ENCODE measurements at places on chromosomes 1 and 21.

GRCh38 chr21:29271927-29272333, 26.8 kb upstream of the BACH1 start:
- no peak for DNase-seq

GRCh38 chr1:202130297-202130721, 7.6 kb downstream of the GPR37L1 start:
- no peak for DNase-seq

DNA sequence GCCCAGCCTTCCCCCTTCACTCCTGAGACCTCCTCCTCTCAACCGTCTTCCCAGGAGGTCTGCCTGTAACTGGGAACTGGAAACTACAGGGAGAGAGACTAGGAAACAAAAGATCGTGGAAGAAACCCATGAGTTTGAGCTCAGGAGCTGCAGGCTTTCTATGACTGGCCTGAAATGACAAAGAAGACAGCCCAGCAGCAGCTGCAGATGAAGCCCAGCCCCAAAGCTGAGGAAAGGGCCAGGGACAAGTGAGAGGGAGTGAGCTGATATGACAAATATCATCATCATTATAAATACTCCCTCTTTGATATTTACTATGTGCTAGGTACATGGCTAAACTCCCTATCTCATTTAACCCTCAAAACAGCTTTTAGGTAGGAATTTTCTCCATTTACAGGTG, 142.6 kb upstream of the CTTNBP2NL start:
- no peak for DNase-seq

GRCh38 chr1:187921426-187921825, 1092.7 kb downstream of the PLA2G4A start:
- DNase-seq = no peak

DNA sequence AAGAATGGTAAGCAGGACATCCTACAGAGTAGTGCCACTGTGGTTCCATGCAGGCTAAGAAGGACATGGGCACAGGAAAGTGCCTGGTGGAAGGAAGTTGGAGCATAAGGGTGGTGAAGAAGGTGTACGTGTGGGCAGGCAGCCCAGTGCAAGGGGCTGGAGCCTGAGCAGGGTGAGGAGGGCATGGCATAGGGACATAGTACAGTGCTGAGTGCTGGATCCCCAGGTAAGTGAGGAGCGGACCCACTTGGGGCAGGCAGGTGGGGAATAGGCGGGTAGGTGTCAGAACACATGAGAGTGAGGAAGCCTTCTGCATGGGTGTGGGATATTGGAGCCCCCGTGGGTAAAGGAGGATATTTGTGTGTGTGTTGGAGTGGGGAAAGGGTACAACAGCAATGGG, 15.7 kb upstream of the LRRC53 start:
- DNase-seq = no peak

DNA sequence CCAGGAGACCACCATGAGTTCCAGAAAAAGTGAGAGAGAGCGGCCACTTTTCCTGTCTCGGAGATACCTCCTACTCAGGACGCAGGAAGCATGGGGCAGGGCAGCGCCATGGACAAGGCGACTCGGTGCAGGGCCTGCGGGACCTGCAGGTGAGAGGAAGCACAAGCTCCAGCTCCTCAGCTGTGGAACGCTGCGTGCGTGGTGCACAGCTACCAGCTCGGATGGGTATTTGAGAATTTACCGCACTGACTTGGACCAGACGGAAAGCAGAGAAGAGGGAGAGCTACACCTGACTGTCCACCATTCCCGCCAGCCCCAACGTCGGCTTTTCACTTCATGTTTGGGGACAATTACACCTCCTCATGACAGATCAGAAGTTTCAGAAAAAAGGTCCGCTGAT, 8.2 kb upstream of the CDK11A start:
- no peak for DNase-seq

DNA sequence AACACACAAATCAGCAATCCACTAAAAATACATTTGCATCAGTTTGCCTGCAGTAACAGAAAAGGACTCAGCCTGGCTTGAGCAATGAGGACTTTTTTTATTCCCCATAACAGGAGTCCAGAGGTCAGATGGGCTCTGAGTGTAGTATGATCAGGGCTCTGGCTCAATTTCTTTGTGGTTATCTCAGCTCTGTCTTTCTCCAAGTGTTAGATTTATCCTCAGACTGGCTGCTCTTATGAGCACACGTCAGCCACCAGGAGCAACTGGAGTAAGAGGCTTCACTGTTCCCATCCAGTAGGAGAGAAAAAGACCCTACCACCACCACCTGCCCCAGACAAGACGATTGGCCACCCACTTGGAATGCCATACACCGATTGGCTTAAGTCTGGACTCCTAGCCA, 36.2 kb upstream of the KLHDC7A start:
- no peak for DNase-seq

- no peak for DNase-seq
These were observed 207.5 kb downstream of the KCNK2 start for GRCh38 chr1:215290018-215290417.

DNA sequence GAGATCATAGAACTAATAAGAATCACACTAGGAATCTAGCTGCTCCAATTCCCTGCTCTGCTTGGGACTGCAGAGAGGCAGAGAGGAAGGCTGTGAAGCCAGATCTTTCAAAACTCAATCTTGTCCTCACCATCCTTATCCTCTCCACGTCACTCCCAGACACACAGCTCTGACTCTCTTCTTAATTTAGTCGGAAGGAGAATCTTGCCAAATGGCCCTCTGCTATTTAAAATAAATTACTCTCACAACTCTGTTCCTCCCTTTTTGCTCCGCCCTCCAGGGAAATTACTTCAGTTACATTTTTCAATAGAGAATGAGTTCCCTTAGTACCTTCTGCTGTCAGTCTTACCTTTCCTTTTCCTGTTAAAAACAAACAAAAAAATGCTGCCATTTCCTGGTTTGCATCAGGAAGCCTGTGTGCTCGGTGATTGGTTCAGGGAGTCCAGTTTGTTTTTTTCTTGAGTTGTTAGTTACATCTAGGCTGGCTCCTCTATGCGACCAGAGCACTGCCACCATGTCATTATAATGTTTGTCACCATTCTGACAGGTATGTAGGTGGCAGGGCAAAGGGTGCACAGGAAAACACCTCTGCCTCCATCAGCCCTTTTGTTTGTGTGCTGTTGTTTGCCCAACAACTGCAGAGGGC, 80.1 kb downstream of the FCRL5 start:
- DNase-seq = no peak

DNA sequence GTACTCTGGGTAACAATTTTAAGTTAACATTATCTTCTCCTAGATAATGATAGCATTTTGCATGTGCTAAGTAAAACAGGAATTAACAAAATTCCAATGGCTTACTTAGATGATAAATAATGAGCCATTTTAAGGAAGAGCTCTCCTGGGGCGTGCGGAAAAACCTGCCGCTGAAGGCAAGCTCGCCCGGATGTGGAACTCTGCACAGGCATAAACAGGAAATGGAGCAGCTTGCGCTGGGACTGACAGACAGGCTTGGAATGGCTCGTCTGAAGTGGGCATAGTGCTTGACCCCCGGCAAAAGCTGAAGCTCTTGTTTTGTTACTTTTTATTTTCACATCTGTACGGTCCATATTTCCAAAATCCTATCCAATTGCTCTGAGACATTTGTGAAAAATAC, 169.2 kb downstream of the ZNF281 start:
- DNase-seq = no peak

- no peak for DNase-seq
These were observed 37.9 kb upstream of the BATF3 start for GRCh38 chr1:212737559-212737958.

DNA sequence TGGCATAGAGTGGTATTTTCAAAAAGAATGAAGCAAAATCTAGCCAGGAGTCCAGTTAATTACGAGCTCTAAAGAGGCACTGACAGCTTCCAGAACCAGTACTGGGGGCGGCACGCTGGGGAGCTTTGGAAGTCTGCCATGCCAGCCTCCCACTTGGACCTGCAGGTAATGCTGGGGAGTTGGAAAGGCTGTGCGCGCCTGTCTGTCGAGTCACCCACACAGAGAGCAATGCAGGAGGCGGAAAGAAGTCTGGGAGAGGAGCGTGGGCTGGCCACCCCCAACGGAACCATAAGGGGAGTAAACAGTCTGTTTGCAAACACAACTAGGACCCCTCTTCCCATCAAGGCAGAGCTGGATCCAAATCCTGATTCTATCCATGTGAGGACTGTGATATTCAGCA, 84.5 kb downstream of the BEND5 start:
- DNase-seq = no peak

- no peak for DNase-seq
These were observed 61.8 kb downstream of the RUNX3 start for GRCh38 chr1:24868016-24868875.

GRCh38 chr1:63671514-63671913, 78.3 kb downstream of the PGM1 start:
- no peak for DNase-seq

DNA sequence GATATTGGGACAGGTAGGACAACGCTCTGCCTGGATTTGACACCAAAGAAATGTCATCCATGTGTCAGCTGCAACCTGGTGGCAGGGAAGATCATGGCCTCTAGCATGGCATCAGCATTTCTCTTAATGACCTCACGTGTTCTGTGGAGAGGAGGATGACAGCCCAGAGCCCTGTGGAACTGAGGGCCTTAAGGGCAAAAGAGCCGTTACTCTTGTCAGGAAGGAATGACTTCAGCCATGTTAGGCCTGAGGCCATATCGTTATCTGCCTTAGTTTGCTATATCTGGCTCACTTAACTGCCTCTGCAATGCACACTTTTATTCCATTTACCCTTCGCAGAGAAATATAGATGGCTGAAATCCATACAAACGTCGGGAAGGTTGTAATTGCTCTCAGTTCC, 83.2 kb upstream of the PBX1 start:
- DNase-seq = no peak

- no peak for DNase-seq
These were observed 34.1 kb downstream of the DDX20 start for GRCh38 chr1:111789666-111790316.

GRCh38 chr21:14526836-14527695, 19.0 kb downstream of the SAMSN1 start:
- no peak for DNase-seq

DNA sequence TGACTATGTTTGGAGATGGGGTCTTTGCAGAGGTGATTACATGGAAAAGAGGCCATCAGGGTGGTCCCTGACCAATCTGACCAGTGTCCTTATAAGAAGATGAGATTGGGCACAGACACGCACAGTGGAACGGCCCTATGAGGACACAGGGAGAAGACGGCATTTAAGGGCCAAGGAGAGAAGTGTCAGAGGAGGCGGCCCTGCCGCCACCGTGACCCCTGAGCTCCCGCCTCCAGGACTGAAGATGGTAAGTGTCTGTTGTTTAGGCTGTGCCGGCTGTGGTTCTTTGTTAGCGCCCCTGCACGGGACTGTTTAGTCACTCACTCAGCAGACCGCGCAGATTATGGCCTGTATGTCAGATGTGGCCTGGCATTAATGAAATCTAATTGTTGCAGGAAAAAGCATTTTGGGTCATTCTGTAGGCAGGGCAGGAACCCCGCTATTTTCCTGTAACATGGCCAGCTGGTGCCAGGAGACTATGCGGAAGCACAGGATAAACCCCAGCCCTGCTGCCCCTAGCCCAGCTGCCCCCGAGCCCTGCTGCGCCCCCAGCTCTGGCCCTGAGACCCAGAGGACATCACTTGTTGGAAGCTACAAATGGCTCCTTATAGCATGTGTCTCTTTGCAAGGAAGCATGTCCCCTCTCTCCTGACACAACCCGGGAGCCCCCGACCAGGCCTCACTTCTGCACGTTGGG, 53.7 kb upstream of the RIPK4 start:
- DNase-seq = no peak

- DNase-seq = no peak
These were observed 107.4 kb upstream of the SERBP1 start for GRCh38 chr1:67537667-67538018.

- no peak for DNase-seq
These were observed 260.3 kb upstream of the PLD5 start for GRCh38 chr1:242784807-242785206.

- no peak for DNase-seq
These were observed 13.1 kb downstream of the TRIM62 start for GRCh38 chr1:33168556-33169289.

- no peak for DNase-seq
These were observed 394.3 kb downstream of the NTNG1 start for GRCh38 chr1:107535091-107535490.

DNA sequence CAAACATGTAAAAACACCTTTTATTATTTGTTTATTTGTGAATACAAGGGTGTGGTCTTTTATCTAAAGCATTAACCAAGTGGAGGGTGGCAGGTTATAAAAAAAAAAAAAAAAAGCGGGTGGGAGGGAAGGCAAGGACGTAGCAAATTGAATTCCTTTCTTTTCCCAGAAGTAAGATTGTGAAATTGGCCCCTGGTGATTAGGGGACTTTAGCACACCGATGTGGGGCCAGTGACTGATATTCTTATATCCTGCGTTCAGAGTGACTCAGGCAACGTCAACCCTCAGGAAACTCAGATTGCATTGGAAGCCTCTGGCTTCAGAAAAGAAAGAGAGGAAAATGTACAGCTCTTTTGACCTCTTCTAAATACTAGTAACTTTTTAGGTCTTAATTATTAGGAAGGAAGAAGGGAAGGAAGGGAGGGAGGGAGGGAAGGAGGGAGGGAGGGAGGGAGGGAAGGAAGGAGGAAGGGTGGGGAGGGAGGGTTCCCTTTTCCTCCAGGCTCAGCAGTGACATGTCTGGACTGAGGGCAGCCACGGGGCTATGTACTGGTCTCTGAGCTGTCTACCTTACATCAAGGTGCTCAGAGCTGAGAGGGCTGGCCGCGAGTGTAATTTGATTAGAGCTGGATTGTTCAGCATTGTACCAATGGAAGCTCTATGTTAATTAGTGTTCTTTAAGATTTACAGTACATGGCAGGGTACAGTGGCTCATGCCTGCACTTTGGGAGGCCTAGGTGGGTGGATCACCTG, 30.2 kb downstream of the EVA1C start:
- no peak for DNase-seq

GRCh38 chr1:26191739-26192138, 1.3 kb downstream of the CATSPER4 start:
- DNase-seq = no peak

GRCh38 chr1:163063143-163063542, 6.0 kb upstream of the RGS4 start:
- DNase-seq = no peak

DNA sequence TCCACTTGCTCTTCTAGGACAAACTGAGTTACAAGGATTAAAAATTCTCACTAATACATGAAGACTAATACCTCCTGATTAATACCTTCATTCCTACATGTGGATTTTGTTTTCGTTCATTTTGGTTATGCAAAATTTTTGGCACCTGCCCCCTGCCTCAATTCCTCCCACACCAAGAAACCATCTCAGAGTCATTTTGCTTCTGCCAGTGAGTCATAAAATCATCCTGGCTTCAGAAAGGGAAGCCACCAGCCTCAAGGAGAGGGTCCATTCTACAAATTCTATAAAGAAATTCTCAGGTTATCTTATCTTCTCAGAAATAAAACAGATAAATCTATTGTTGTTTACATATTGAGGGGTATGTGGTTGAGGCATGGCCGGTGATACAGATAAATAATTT, 103.2 kb upstream of the COA6 start:
- no peak for DNase-seq

- DNase-seq = no peak
These were observed 62.4 kb downstream of the SPATA46 start for GRCh38 chr1:162314206-162314605.

- DNase-seq = no peak
These were observed 32.9 kb upstream of the MED18 start for GRCh38 chr1:28295936-28296335.

GRCh38 chr21:44054710-44055109, 42.6 kb downstream of the TRAPPC10 start:
- DNase-seq = no peak

Data from H54 (cell line).